Muscle of arm (tissue), 14 donors: ENCODE measurements at places on chromosomes 12 and 14. TPM values are rescaled to one million over a fixed set of nuclear protein-coding genes. Genes with fewer than 3 reads are reported as not detected.

GRCh38 chr14:67949771-67950170 lies 130.2 kb downstream of the RAD51B start:
- no peak for DNase-seq

ADAMTS20 gene
- polyA plus RNA-seq, result 0.30 TPM

BEST3 gene
- polyA plus RNA-seq, result 73.0 TPM

DNA sequence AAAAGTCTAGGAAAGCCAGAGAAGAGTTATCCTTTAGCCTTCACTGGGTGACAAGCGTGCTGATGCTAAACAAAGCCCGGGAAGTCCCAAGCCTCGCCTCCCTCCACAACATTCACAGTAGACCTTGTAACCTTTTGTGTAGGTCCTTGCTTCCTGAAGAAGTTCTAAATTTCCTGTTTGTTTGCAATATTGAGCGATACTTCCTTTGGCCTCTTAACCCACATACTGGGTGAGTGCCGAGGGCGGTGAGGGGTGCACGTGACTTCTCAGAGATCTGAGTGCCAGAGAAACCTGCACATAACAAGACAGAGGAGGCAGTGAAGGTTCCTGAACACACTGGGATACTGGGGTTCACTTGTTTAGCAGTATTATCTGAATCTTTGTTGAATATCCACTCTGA lies 134.3 kb downstream of the PLXNC1 start:
- DNase-seq, result no peak

GRCh38 chr14:100862277-100862676 lies 36.4 kb downstream of the MEG3 start:
- DNase-seq, result no peak

GRCh38 chr12:130500835-130501330 lies 163.2 kb downstream of the PIWIL1 start:
- DNase-seq, result no peak

DNA sequence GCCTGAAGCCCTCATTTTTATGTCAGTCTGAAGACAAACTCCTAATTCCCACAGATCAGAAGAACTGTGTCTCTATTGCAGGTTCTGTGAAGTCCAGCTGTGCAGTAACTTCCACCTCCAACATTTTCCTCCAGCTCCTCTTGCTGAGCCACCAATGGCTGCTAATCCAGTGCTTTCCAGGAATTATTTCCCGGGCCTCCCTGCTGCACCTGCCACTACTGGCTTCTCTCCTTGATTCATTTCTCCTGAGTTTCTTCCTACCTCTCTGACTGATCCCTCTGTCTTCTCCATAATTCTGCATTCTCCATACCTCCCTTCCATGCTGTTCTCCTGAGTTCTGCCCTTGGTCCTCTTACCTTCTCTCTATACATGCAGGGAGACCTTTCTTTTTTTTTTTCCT lies 21.2 kb downstream of the CALCOCO1 start:
- no peak for DNase-seq

DNA sequence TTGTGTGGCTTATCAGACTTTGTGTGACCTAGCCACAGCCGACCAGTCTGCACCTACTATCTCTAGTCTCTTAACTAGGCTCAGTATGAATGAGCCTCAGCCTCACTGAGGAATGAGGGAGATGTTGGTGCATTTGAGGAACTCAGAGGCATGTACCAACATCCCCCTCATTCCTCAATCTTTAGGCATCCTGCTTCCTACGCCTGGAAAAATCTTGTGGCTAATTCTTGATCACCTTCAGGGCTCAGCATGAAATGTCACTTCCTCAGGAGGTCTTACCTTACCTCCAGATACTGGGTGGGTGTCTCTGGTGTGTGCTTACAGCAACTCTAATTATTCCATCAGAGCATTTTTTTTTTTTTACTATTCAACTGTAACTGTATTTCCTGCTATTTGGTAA lies 148.8 kb upstream of the TMCC3 start:
- no peak for DNase-seq

GRCh38 chr12:123066384-123066710 lies 84.5 kb downstream of the PITPNM2 start:
- no peak for DNase-seq

DNA sequence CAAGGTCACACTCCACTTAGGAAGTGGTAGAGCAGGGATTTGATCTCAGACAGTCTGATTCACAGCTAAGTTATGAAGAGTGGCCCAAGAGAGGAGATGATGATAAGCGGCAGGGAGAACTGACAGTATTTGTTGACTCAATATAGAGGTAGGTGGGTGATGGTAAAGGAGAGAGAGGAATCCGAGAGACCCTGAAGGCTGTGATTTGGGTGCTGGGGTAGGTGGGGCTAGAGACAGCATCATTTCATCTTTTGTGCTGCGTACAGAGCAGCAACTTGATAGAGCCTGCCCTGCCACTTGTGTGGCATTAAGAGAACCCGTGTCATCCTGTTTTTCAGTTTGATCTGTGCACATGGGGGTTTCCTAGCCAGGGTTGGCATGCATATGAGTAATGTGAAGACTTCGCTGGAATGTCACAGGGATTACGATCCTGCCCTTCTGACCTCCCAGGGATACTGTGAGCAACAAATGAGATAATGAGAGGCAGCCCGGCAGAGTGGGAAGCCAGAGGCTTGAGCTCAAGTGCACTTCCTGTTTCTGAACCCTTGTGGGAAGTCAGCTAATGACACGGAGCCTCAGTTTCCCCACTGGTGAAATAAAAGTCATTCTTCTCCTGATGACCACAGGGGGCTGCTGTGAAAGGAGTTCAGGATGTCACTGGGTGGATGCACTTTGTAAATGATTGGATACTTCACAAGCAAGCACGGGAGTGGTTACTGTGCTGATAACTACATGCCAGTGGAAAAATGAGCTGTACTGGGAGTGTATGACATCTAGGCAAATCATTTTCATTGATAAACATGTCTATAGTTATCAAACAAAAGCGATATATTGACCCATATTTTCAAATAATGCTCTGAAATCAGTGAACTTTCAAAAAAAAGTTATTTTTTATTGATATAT lies 59.5 kb upstream of the IGF1 start:
- DNase-seq, result no peak

DNA sequence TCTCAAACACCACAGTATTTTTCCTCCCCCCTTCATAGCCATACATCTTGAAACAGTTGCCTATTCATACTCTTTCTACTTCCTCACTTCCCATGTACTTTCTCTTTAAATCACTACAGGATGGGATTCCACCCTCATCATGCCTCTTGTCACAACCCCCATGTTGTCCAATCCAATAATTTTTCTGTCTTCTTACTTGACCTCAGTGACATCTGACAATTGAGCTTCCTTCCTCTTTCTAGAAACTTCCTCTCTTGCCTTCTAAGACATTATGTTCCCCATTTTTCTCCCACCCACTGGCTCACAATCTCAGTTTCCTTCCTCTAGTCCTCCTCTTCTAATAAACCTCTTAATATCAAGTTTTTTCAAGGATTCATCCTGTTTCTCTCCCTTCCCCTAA lies 5.3 kb downstream of the C2CD5 start:
- DNase-seq, result no peak

DNA sequence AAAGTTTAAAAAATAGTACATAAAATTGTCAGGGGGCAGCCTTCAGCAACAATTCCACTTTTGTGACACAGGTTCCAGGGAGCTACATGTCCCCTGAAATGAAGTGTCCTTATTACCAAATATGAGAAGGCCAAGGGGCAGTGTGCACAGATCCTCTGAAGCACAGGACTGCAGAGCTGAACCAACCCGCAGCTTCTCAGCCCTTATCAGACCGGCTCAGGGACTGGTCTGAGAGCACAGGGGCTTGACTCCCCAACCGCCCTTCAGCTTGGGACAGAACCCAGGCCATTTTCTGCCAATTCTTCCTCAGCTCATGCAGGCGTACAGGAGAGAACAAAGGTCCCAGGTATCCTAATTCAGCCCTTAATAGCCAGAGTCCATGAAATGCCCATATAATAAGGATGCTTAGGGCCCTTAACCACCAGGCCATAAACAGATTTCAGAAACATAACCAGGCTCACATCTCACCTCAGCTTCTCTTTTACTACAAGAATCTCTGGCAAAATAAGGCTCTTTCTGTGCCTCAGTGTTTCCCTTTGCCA lies 221.3 kb downstream of the ANO2 start:
- DNase-seq, result no peak
